Breast epithelium (tissue), 4 donors: ENCODE measurements at places on chromosomes 5 and 9. TPM values are rescaled to one million over a fixed set of nuclear protein-coding genes. Genes with fewer than 3 reads are reported as not detected.

GRCh38 chr9:72592502-72593403, 71.3 kb downstream of the TMC1 start:
- DNase-seq, result no peak

GRCh38 chr5:134540747-134541733, 15.6 kb downstream of the JADE2 start:
- no peak for DNase-seq

- no peak for DNase-seq
Measured at GRCh38 chr5:158848634-158849033, 251.1 kb downstream of the EBF1 start.

GRCh38 chr5:59786334-59786805, 107.2 kb downstream of the PDE4D start:
- peak; percentile 54 for DNase-seq

- DNase-seq, result no peak
Measured at GRCh38 chr9:98418578-98419259, 163.3 kb upstream of the TBC1D2 start.

DNA sequence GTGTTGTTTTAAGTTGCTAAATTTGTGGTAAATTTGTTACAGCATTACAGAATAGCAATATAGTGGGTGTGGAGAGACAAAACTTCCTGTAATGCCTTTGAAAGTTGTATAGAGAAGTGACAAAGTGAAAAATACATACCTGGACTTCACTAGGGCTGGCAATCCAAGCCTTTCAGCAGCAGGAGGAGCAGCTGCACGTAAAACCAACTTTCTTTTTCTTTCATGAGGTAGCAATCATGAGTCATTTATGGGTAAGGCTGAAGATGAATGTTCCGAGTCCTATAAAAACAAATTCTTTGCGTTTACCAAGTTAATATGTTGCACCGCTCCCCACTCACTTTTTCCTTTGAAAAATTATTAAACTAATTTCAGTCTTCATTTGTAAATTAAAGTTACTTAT, 1138.2 kb downstream of the TAF11L14 start:
- DNase-seq, result no peak

DNA sequence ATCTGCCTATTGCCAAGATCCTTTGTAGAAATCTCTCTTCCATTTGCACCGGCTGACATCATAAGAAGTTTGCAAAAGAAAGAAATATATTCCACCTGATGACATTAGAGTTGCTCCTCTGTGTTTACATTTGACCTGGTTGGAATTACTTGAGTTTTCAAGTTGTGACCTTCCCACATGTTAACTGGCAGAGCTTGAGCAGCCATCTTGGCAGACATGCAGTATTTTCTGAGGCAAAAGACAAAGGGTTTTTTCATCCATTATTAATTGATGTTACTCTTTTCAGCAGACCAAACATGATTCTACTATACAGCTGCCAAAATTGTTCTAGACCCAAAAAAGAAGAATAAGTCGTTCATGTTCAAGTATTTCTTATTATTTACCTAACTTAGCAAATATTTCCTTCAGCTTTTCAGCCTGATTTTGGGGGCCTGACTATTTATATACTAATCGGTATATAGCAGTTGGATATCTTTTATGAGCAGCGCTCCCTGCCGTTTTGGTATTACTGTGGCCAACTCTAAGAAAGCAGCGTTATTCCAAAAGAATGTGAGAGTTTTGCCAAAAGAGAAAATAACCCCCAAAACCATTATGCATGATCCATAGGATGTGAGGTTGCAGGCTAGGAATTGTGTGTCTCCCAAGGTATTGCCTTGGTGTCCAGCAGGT, 212.9 kb downstream of the PBX3 start:
- DNase-seq, result no peak

DNA sequence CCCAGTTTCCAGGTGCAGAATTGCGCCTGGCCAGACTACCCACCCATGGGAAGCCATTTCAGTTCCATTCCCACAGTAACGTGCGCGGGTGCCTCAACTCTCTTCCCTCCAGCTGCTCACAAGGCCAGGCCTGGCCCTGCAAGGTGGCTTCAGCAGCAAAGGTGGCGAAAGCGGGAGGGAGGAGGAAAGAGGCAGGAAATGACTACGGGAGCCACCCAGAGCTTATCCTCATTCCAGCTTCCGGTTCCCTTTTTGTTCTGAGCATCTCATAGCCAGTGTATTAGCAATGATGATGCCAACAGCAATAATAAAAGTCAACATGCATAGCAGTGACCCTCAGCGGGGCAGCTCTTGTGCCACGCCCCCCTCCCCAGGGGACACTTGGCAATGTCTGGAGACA, 101.5 kb upstream of the BOD1 start:
- no peak for DNase-seq

DNA sequence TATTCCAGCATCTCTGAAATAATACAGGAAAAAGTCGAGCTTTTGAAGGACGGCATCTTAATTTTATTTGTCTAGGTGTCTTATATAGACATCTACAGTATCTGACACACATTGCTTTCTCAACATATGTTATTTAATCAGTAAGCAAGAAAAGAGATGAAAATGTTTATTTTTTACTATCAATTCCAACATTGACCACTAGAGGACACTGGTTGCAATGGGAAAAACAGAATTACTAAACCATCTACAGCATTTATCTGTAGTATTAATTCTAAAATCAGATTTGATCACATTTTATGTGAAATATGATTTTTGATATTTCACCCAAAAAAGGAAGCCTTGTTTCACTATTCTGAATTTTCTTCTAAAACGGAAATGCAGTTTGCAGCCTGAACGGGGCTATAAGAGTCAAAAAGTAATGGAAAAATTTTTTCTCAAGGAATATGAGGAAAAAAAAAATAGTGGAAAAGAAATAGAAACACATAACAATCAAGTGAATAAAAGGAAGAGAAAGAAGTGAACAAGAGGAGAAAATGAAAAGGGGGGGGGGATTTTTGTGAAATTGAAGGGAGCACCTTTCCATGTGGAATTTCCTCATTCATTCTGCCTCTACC, 98.6 kb downstream of the OSTF1 start:
- DNase-seq, result no peak

- DNase-seq, result no peak
Measured at GRCh38 chr5:13511442-13511841, 433.0 kb downstream of the DNAH5 start.

DNA sequence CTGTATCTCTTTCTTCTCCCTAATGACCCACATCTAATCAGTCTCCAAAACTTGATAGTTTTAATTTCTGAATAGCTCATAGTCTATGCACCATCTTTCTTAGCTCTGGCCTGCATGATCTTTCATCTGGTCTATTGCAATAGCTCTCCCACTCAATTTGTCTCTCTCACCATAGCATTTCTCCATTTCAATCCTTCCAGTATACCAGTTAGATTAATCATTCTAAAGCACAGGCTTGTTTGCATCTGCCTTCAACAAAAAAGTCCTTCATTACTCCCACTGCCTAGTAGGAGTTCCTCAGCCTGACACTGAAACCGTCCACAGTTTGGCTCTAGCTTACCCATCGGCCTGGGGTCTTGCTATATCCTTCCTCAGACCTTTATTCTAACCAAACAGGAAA, 344.9 kb downstream of the ENC1 start:
- DNase-seq, result no peak

- DNase-seq, result no peak
Measured at GRCh38 chr9:97459326-97459725, 42.1 kb upstream of the TMOD1 start.

GRCh38 chr9:103992938-103993579, 101.0 kb upstream of the SMC2 start:
- no peak for DNase-seq

DNA sequence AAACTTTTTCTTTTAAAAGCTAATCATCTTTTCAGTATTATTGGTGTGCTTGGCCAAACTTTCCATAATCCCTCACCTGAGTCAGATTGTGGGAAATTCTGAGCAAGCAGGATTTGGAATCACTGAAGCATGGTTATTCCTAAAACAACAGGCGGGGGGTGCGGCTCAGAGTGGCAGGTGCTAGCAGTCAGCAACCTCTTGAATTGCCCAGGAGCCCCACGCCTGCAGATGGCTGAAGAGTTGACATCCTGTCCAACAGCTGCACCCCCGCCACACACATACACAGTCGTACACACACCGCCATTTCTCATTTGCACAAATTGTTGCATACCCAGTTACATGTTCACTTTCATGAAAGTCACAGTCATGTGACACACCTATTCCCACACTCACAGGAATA, 96.6 kb downstream of the LHX2 start:
- no peak for DNase-seq

- no peak for DNase-seq
Measured at GRCh38 chr5:106974272-106974671, 696.5 kb downstream of the EFNA5 start.

- no peak for DNase-seq
Measured at GRCh38 chr5:68419637-68420452, 204.3 kb downstream of the PIK3R1 start.

DNA sequence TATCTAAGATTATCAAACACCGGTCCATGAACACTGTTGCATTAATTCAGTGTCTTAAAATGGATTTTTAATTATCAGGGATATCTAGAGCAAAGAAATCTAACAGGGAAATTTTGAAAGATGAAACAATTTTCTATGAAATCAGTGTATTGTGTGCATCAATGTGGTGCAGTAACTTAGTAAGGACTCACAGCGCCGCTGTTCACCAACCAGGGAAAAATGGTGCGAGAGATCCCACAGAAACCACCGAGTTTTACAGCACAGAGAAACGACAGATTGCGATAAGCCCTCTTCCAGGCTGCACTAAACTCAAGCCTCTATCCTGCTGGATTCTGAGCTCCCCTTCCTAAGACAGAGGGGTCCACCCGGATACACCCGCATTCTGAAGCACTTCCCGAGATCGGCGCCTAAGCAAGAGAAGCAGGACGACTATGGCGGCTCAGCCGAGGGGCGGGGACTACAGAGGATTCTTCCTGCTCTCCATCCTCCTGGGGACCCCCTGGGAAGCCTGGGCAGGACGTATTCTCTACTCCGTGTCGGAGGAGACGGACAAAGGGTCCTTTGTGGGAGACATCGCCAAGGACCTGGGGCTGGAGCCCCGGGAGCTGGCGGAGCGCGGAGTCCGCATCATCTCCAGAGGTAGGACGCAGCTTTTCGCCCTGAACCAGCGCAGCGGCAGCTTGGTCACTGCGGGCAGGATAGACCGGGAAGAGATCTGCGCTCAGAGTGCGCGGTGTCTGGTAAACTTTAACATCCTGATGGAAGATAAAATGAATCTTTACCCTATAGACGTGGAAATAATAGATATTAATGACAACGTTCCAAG, at the start of gene PCDHGA7:
Gene PCDHGA7 (plus strand): TSS at position 274 of the 826 bp plus-strand sequence. CDS start 158 bp downstream, at position 432.
- DNase-seq, result no peak

DNA sequence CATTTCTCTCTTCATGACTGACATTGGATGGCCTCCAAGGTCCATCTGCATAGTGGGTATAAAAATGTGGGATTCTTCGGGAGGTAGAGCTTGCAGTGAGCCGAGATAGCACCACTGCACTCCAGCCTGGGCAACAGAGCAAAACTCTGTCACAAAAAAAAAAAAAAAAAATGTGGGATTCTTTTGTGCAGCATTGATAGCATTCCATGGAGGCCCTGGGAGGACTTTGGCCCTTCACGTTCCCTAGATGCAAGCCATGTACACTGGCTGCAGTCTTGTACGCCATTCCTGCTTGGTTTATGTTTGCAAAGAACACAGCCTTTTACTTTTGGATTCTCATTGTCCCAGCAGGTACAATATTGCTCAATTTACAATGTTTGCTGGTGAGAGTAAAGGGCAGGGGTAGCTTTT, 157.8 kb downstream of the SLCO4C1 start:
- no peak for DNase-seq

DNA sequence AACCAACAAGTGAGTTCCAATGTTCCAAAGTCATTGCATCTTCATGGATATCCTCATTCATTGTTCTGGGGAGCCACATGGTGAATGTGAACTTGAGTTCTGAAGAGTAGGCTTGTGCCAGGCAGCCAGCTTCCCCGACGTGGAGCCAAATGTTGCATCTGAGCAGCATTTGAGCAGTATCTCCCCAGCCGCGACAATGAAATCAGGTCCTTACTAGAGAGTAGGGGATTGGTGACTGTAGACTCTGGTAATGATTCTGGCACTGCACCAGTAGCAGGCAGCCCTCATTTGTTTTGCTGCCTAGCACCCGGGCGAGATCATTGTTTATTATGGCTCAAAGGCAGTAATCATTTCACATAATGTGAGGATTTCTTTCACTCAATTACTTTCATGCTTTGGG, 451.4 kb upstream of the C9orf72 start:
- no peak for DNase-seq

GRCh38 chr5:79416499-79416898, 97.4 kb downstream of the HOMER1 start:
- DNase-seq, result no peak

DNA sequence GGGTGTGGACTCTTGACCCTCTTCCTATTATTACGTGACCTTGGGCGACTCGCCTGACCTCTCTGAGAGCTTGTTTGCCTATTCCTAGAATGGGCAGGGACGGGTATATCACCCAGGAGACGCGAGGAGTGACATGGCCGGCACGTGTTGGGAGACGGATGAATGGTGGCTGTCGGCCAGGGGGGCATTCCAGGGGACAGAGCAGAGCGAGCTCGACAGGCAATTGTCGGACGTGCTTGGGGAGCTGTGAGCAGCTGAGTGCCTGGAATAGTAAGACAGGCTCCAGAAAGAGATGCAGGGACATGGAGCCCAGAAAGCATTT, 29.3 kb upstream of the UNC5A start:
- DNase-seq, result peak; percentile 19

GRCh38 chr5:126138281-126138931, 284.8 kb upstream of the GRAMD2B start:
- no peak for DNase-seq

Gene RIGI
- total RNA-seq, result 16.7 TPM

Gene GNE
- total RNA-seq, result 35.1 TPM

Gene CEP120
- 18.7 TPM for total RNA-seq

Gene LECT2
- not detected for total RNA-seq

Gene BARX1
- total RNA-seq, result 2.6 TPM

Gene RMND5B
- 40.4 TPM for total RNA-seq

Gene RAI14
- total RNA-seq, result 38.7 TPM

Gene SLC6A18
- total RNA-seq, result not detected

Gene CDO1
- total RNA-seq, result 54.7 TPM

Gene SPINK14
- total RNA-seq, result not detected

Gene PHF24
- total RNA-seq, result 0.33 TPM

Gene TMC1
- not detected for total RNA-seq

Gene PITX1
- 2.1 TPM for total RNA-seq
